ENCODE measurements at places on chromosomes 13 and 19.
A peak's percentile ranks its signal among the peaks of the same experiment; 100 is the strongest.

DNA sequence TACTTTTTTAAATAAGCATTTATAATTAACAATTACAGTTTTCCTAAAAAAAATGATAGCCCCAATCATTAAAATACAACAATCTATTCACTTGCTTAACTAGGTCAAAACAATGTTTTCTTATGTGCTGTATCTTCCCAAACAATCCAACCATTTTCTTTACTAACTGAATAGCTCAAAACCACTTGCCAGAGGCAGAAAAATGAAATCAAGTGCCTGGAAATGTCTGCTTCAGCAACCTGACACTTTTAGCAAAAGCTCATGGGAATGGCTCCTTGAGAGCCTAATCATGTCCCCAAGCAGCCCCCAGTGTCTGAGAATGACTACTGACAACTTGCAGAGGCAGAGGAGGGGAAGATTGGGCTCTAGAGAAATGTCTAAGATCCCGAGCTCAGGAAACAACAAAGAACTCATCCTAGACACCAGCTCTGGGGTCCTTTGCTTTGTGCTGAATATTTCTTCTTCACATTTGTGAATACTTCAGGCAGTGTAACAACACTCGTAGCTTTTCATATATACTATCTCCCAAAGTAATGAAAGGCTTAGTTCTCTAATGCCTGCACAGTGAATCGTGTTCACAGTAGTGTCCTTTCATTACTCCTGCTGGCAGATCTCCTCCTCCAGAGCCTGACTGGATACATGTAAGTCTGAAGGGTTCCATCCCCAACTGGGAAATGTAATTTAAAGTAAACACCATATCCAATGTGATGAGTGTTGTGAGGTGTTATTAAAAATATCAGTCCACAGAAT is 280.0 kb downstream of the LHFPL6 start:
- no peak for DNase-seq

DNA sequence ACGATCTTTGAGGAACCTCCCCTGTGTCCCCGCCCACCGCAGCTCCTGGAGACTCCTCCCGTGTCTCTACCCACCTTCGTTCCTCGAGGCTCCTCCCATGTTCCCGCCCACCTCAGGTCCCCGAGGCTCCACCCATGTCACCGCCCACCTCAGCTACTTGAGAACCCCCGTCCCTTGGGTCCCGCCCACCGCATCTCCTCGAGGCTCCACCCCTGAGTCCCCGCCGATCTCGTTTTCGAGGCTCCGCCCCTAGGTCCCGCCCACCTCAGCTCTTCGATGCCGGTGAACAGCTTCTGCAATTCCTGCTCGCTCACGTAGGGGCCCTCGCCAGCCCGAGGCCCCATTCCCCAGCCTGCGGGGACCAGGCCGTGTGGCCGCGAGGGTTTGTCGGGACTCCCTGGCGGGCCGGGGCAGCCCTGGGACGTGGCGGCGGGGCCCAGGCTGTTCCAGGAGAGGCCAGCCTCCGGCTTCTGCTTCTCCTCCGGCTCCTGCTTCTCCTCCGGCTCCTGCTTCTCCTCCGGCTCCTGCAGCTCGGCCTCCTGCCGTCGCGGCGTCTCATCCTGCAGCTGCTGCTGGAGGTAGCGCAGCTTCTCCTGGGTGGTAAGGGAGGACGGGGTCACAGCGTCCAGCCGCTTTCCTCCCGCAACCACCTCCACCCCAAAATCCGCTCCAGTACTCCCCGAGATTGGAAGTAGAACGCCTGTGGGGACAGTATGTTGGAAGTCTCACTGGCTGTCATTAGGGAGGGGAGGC is 16.7 kb downstream of the TSKS start:
- DNase-seq = peak; percentile 57

DNA sequence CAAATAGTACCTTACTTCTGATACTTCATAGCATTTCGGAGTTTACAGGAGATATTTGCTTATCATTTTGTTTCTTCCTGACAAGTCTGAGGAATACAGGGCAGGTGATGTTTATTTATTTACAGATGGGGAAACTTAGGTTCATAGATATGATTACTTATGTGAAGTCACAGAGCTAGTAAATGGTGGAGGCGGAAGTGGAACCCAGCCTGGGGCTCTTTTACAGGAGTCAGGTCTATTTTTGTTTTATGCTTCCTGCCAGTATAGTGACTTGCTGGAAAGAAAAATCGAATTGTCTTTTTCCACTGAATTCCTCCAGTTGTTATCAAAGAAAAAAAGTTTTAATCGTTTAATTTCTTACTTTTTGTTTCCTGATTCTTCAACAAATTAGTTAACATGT is 66.5 kb downstream of the DGKH start:
- no peak for DNase-seq

GRCh38 chr13:105412171-105412570 is 1123.3 kb downstream of the EFNB2 start:
- DNase-seq = no peak

- DNase-seq = peak; percentile 83
Observed at GRCh38 chr13:75770592-75771011, 134.5 kb downstream of the LMO7 start.

- DNase-seq = no peak
Observed at GRCh38 chr19:3189702-3190469, 4.2 kb downstream of the NCLN start.

DNA sequence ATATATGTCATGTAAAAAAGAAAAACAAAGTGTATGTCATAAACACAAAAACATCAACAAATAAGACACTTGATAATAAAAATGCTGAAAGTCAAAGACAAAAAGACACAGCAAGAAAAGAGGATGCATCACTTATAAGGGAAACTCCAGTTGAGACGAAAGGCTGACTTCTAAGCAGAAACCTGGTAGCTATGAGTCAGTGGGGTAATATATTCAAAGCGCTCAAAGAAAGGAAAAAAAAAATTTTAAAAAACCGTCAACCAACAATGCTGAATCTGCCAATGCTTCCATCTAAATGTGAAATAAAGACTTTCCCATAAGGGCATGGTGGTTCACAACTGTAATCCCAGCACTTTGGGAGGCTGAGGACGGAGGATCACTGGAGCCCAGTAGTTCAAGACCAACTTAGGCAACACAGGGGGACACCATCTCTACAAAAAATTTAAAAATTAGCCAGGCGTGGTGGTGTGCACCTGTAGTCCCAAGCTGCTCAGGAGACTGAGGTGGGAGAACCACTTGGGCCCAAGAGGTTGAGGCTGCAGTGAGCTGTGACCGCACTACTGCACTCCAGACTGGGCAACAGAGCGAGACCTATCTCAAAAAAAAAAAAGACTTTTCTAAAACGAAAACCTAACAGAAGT is 24.0 kb downstream of the USP12 start:
- no peak for DNase-seq

GRCh38 chr13:50094615-50095293 is 79.5 kb downstream of the KCNRG start:
- DNase-seq = no peak

DNA sequence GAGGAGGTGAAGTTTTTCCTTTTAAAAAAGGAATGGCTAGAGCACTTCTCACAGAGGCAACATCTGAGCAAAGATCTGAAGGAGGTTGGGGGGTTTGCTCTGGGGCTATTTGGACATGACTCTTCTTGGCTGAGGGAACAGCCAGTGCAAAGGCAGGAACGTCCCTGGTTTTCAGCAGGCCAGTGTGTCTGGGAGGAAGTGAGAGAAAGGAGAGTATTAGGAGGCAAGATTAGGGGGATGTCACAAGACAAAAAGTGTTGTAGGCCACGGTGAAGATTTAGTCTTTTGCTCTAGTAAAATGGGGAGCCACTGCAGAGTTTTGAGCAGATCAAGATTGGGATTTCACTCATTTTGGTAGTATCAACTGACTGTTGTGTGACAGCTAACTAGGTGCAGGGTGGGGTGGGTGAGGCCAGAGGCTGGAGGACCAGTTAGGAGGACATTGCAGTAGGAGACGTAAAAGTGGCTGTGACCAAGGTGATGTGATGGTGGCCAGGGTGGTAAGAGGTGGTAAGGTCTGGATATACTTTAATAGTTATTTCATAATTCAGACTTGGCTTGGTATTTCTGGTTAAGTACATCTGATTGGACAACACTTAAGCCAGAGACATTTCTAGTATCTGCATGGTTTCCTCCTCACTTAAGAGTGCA is 40.6 kb downstream of the WDFY2 start:
- no peak for DNase-seq

DNA sequence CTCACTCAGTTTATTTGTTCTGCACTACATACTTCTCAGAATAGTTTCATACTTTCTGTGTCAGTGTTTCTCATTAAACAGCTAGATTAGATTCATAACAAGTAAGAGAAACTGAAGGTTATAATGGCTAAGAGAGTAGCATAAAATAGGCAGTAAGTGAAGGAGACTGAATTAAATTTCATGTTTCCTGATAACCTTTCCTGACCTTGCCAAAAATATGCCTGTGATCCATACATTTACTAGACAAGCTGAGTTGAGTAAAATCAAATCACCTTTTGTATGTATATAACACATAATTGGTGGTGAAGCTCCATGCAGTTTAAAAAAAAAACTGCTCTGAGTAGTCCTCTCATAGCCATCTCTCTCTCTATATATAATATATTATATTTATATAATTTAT is 545.3 kb upstream of the PCDH20 start:
- DNase-seq = no peak

DNA sequence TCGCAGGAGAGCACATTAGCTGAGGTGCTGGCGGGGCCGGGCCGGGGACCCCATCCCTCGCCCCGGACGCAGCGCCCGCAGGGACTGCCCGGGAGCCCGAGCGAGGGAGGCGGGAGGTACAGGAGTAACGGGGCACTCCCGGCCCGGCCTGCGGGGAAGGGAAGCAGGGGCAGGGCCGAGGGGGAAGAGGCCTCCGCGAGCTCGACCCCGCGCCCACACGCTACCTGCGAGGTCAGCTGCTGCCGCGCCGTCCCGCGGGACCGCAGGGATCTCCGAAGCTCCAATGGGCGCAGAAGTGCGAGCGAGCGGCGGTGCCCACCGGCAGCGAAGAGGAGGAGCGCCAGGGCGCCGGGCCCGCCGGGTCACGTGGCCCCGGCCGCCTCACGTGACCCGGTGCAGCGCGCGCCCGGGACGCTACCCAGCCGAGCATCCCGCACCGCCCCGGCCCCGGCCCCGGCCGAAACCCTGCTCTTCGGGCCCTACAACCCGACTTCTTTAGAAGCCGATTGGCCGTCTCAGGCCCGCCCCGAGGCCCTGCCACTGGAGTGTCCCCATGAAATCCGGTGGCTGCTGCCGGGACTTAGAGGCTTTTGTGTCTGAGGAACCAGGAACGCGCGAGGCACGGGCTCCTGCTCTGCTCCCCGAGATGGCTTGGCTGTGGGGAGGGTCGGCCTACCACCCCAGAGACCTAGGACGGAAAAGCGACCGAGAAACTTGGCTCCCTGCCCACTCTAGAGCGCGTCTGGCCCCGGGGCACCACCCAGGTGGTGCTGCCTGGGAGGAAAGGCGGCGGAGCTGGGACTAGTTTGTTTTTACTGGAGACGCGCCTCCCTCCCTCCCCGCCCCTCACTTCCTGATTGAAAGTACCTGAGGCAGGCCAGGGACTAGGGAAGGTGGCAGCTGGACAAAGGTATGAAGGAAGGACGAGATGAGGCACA is at the start of gene RCBTB1:
RCBTB1 (minus strand) TSS at position 339 of the 938 bp plus-strand sequence. CDS start 18,279 bp downstream, outside the sequence.
- peak; percentile 44 for DNase-seq

GRCh38 chr13:27372896-27373295 is 51.5 kb upstream of the GTF3A start:
- no peak for DNase-seq

DNA sequence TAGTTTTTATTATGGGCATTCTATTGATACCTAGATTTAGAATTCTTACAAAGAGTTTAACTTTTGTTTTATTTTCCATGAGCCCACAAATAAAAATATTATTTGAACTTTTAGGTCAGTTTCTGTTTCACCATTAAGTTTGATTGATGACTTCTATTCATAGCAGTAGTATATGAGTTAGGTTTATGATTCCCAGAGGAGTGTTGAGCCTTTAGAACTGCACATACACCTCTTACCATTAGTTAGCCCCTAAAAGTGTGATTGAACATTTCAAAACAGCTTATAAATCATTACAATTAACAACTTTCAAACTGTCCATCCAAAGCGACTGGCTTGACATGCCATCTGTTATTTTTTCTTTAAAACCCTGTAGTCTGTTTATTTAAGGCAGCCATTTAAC is 19.0 kb upstream of the PCDH17 start:
- DNase-seq = no peak

GRCh38 chr19:41627966-41628675 is 1.2 kb upstream of the CEACAM4 start:
- DNase-seq = no peak

DNA sequence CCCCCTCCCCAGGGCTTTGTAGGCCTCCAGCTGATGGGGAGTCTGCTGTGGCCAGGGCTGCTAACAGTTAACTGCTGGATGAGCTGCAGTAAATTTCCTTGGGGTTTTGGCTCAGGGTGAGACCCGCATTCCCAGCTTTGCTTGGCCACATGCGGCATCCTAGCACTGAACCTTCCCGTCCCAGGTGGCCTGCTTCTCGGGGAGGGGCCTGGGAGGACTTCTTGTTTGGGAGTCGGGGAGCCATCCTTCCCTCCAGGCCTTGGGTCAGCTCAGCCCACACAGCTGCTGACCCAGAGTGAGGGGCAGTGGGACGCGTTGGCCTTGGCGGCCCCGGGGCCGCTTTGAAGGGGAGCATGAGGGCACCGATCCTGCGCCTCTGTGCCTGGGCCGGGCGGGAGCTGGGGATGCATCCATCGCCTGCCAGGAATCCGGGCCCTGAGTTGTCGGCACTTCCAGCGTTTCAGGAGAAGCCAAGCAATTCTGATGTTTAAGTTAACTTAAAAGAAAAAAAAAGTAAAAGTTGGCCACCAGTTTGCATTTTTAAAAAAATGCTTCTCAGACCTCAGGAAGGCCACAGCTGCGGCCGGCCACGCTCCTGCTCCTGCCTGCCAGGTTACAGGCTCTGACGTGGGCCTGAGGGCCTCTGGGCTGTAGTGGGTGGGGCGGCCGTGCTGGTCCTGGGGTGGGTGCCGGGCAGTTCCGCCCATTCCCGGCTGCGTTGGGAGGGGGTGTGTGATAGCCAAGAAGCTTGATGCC is 27.7 kb downstream of the CRTC1 start:
- no peak for DNase-seq

GRCh38 chr19:5309438-5310204 is 31.0 kb downstream of the PTPRS start:
- no peak for DNase-seq

- DNase-seq = peak; percentile 59
Observed at GRCh38 chr13:46475541-46475991, 77.4 kb upstream of the LRCH1 start.

GRCh38 chr19:5567970-5568407 is 236 bp upstream of the TINCR start:
- DNase-seq = no peak

GRCh38 chr19:36488846-36489117 is 579 bp downstream of the ZNF566 start:
- DNase-seq = peak; percentile 2

- DNase-seq = no peak
Observed at GRCh38 chr13:31747966-31748365, 8.6 kb downstream of the RXFP2 start.

DNA sequence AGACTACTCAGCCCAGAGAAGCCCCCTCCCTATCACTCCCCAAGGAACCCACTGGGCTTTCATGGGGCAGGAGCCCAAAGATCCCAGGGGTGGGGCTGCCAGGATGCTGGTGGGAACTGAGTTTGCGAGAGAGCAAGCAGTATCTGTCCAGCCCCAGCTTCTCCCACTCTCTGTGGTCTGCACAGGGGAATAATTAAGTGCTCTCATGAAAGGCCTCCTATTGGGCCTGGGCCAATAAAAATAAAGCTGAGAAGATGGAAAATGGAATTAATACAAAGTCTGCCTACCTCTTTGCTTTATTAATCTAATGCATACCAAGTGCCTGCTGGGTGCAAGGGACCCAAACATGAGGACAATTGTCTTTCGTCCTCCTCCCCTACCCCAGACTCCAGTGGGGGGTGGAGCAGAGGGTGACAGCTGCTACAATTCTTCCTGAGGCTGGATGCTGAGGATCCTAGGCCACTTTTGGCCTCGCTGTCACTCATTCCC is 5.4 kb downstream of the DDX39A start:
- DNase-seq = peak; percentile 38

- DNase-seq = no peak
Observed at GRCh38 chr13:30735025-30735871, at the start of gene ALOX5AP. ALOX5AP (plus strand) TSS chr13:30735543; CDS start chr13:30735606, 63 bp downstream.

Measured in amniotic epithelial cell (primary cell).